ENCODE measurements at places on chromosomes 2 and 18.

GRCh38 chr2:224666951-224667553 is 49.1 kb downstream of the CCDC195 start:
- no peak for DNase-seq

- DNase-seq, result no peak
Observed at GRCh38 chr2:184611361-184612085, 13.2 kb downstream of the ZNF804A start.

DNA sequence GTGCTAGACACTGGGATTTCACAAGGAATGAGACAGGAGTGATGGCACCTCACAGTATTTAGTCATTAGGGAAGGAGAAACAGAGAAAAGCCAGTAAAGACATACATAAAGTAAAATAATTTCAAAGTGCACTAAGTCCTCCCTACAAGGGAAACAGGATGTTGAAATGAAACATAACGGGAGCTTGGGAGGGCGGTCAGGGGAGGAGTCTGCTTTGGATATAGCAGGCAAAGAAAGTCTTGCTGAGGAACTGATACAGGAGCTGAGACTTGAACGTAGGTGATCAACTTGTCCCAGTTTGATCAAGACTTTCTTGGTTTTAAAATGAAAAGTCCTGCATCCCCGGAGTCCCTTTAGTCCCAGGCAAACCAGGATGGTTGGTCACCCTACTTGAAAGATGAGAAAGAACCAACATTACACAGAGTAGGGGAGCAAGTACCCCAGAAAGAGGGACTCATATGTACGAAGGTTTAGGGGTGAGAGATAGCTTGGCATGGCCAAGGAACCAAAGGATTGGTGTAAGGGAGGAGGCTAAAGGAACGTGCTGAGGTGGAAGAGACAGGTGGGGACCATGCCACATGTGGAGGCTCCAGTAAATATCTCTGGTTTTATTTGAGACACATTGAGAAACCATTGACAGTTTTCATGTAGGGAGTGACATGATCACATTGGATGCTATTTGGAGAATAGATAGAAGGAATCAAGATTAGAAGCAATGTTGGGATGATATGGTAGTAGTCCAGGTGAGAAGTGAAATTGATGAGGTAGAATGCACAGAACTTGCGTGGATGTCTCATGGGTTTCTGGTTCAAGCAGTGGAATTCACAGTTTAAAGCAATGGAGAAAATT is 28.4 kb downstream of the FBXO48 start:
- DNase-seq, result no peak

- no peak for DNase-seq
Observed at GRCh38 chr2:34252111-34252510, 653.0 kb upstream of the FAM98A start.

DNA sequence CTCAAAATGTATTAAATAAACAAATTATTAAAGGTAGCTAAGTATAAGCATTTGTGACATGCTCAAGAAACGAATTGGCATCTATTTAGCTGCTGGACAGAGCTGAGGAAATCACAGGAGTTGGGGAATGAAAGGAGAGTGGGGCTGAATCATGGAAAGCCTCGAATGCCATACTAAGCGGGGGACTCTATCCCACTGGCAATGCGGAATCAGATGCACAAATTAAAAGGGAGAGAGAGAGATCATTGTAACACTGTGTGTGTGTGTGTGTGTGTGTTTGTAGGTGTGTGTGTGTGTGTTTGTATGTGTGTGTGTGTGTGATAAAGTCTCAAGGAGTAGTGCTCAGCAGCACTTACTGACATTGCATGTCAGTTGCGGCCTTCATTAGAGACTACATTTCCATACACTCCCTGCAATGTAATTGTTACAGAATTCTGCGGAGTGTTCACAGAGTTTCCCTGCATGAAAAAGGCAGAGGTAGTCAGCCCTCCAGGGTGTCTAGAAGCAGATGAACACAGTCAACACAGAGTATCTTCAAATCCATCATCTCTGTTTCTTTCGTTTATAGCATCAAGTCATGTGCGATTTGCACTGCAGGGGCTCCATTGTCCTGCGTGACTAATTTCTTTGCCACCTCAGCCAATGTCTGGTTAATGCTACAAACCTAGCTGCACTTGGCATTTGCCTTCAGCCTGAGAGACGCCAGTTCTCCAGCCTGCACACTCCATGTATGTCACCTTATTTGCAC is 111.7 kb upstream of the CYRIA start:
- no peak for DNase-seq

Data from right lobe of liver (tissue), 6 donors.